ENCODE measurements at places on chromosomes 2 and 18.

DNA sequence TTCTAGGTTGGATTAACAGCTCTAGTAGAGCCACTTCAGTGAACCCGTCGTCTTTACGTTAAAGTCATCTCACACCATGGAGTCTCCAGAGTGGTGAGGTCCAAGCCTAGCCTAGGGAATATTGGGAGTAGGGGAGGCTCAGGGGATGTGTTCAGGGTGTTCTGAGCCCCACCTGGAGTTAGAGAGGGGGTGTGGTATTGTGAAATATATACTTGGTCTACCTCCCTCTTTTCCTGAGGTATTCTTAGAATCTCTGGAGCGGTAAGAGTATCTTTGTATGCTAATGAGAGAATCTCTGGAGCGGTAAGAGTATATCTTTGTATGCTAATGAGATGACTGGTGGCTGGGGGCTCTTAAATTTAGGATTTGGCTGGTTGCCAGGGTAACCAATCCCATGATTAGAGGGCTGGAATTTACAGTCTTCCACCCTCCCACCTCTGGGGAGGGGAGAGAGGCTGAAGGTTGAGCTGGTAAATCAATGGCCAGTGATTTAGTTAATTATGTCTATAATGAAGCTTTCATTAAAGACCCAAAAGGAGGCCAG lies 69.5 kb downstream of the INPP4A start:
- DNase-seq: no peak

- DNase-seq: no peak
Measured at GRCh38 chr18:24443870-24444269, 16.6 kb upstream of the HRH4 start.

GRCh38 chr2:56449449-56449860 lies 265.7 kb downstream of the CCDC85A start:
- DNase-seq: no peak

GRCh38 chr2:43402452-43402937 lies 176.1 kb upstream of the ZFP36L2 start:
- no peak for DNase-seq

DNA sequence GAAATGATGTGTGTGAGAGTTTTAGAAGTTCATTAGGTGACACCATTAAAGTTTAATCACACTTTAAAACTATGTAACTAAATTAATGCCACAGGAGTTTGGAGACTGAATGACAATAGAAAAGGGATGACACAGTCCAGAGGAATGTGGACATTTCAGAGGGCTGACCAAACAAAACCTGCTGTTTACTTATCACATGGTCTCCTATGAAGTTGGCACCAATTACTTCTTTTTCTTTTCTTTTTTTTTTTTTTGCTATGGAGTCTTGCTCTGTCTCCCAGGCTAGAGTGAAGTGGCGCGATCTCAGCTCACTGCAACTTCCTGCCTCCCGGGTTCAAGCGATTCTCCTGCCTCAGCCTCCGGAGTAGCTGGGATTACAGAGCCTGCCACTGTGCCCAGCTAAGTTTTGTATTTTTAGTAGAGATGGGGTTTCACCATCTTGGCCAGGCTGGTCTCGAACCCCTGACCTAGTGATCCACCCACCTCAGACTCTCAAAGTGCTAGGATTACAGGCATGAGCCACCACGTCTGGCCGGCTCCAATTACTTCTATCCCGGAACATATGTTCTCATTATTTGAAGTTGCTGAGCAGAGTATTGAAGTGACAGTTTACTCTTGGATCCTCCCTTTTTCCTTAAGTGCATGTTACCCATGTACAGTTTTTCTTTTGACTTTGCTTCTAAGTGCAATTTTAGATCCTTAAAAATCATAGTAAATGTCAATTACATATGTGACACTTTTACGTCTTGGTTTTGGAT lies 4.3 kb downstream of the AGPS start:
- DNase-seq: peak; percentile 78

Measured in AG10803 (cell line).